ENCODE measurements at places on chromosomes 13 and 19. TPM values are rescaled to one million over a fixed set of nuclear protein-coding genes. Genes with fewer than 3 reads are reported as not detected.

LHFPL6 gene
- 20.6 TPM for total RNA-seq

PGLYRP1 gene
- not detected for total RNA-seq

TMEM59L gene
- 0.14 TPM for total RNA-seq

JAK3 gene
- total RNA-seq, result 1.9 TPM

RAB8A gene
- 77.3 TPM for total RNA-seq

GRIN2D gene
- 0.57 TPM for total RNA-seq

ALOX5AP gene
- not detected for total RNA-seq

ZNF90 gene
- 1.4 TPM for total RNA-seq

STXBP2 gene
- 44.8 TPM for total RNA-seq

URAD gene
- not detected for total RNA-seq

ZNF44 gene
- 6.4 TPM for total RNA-seq
